Brain (organoid and tissue), 16 donors: ENCODE measurements at places on chromosomes 7 and 10. TPM values are rescaled to one million over a fixed set of nuclear protein-coding genes. Genes with fewer than 3 reads are reported as not detected.

The PFKP gene
- 167 TPM for polyA plus RNA-seq

The UTF1 gene
- not detected for polyA plus RNA-seq

The BMPR1A gene
- polyA plus RNA-seq: 7.2 TPM

The GJD4 gene
- not detected for polyA plus RNA-seq

The EBLN1 gene
- not detected for polyA plus RNA-seq

The MNX1 gene
- 2.5 TPM for polyA plus RNA-seq

The OR2A1 gene
- polyA plus RNA-seq: not detected

The CD36 gene
- polyA plus RNA-seq: 0.75 TPM

The EPC1 gene
- polyA plus RNA-seq: 16.4 TPM

The CAMK2B gene
- 88.4 TPM for polyA plus RNA-seq
